Activated CD4-positive, alpha-beta T cell treated with anti-CD3 and anti-CD28 coated beads, Interleukin-2, amount 10 ng/mL, durations not matched to agents 7 days and 5 days (primary cell): ENCODE measurements at places on chromosomes 16 and 17.

DNA sequence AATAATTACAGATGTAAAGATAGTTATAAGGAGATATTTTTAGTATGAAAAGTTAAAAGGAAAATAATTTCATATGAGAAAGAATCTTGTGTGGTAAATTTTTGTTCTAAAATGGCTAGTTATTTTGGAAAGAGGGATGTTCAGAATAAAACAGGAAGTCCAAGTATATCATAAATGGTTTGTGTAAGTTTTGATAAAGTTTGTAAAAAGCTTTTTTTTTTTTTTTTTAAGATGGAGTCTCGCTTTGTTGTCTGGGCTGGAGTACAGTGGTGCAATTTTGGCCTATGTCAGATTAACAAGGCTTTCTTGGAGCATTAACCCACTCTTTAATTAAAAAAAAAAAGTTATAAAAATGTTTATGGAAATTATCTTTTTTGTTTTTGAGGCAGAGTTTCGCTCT, 8.2 kb upstream of the CDK10 start:
- DNase-seq: no peak

- DNase-seq: no peak
Observed at GRCh38 chr16:66159987-66160386, 206.5 kb upstream of the CDH5 start.

- no peak for DNase-seq
Observed at GRCh38 chr16:72371307-72372086, 199.5 kb upstream of the PMFBP1 start.

DNA sequence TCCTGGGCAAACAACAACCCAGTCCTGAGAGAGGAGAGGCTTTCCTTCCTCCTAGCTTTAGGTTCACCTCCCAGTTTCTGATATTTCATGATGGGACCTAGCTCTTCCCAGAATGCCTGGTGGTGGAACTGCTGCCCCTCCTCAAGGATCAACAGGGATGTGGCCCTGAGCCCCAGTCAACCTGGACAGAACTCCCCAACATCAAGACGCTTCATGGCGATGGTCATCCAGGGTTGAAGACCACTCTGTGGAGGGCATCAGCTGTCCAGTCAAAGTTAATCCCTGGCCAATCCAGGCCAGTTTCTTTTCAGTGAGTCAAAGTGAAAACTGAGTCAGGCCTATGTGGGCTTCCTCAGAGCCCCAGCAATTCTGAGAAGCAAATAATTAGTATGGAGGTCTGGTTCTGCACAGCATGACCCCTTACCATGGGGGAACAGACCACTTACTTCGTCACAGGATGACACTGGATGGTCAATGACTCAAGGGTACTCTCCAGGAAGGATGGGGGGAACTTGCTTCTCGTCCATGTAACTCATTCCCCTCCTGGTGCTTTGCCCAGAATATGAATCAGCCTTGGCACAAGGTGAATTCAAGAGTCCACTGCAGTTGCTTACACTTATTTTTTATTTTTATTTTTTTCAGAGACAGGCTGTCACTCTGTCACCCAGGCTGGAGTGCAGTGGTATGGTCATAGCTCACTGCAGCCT, 14.7 kb upstream of the XYLT2 start:
- DNase-seq: no peak

- DNase-seq: no peak
Observed at GRCh38 chr17:36127911-36128310, 24.3 kb downstream of the CCL4 start.

- DNase-seq: no peak
Observed at GRCh38 chr16:67672306-67672705, 5.7 kb downstream of the C16orf86 start.

DNA sequence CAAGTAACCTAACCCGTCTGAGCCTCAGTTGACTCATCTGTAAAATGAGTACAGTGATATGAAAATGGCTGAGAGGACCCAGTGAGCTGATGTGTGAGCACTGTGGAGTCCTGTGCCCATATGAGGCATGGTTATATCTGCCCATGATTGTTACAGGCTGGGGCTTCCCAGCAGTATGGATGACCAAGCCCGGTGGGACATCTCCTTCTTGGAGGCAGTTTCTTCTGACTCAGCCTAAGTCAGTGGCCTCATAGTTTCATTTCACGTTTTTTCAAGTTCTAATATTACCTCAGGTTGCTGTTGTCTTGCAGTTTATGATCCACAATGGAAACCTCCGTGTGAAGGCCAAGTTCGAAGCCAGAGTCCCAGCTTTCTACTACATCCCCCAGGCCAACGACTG, 4.8 kb downstream of the ADAP2 start:
- no peak for DNase-seq

DNA sequence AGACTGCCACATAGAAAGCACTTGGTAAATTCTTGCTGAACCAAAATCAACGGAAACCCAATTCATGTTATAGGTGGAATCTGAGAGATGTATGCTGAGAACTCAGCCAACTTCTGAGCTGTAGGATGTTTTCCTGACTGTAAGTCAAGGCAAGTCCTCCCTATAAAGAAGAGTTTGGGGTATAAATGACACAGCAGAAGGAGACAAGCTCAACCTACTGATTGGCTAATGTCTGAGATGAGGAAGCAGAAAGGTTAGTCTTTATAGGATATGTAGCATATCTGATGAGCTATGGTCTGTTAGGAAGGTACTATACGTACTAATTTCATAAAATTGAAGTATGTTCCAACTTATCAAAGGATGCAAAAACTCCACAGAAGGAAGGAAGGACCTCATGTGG, 99.5 kb downstream of the XYLT1 start:
- no peak for DNase-seq

- no peak for DNase-seq
Observed at GRCh38 chr17:78237401-78238012, 6.1 kb downstream of the TMEM235 start.

DNA sequence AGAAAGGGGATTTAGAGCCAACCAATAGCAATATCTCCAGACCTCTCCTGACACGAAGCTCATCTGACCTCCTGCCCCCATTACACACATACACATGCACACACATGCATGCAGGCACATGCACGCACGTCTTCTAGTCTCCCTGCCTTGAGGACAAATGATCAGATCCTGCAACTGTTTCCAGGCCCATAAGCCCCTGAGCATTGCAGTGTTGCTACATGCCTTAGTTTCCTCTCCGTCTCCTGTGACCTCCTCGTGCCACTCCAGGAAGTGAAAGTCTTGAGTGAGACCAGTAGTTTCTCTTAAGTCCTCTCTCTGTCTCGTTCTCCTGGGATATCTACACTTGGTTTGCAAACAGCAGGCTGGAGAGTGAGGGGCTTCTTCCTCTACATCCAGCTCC, 8.2 kb downstream of the CIITA start:
- no peak for DNase-seq

DNA sequence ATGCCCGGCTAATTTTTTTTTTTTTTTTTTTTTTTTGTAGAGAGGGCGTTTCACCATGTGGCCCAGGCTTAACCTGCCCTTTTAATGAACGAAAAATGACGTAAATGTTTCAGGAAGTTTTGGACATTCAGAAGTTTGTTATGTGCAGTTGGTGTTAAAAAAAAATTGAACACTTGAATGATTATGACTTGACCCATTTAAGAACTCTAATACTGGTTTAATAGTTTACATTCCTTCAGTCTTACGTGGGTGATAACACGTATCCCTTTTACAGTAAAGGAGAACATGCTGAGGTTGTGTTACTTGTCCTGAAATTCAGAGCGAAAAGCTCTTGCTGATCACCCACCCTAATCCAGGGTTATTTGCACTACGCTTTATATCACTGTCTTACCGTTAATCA, 1.7 kb downstream of the MLYCD start:
- DNase-seq: no peak

GRCh38 chr17:17422641-17423040, 54.2 kb upstream of the MED9 start:
- DNase-seq: no peak

DNA sequence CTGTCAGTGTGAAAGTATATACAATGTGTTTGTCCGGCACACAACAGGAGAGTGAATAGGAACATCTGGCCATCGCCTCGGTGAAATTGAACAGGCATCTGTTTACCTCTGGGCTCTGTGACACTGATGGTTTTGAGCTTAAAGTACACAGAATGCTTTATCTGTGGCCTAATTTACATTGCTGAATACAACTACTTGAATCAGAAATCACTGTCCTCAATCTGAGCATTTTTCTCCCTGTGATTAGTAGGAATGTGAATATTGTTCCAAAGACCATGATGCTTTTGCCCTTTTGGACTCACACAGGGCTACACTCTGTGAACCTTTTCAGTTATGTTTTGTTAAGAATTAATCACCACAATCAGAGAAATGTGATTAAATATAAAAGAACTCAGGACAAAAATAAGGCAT, 323.0 kb upstream of the TBX2 start:
- no peak for DNase-seq

- DNase-seq: no peak
Observed at GRCh38 chr16:473046-474043, 47.9 kb downstream of the RAB11FIP3 start.

DNA sequence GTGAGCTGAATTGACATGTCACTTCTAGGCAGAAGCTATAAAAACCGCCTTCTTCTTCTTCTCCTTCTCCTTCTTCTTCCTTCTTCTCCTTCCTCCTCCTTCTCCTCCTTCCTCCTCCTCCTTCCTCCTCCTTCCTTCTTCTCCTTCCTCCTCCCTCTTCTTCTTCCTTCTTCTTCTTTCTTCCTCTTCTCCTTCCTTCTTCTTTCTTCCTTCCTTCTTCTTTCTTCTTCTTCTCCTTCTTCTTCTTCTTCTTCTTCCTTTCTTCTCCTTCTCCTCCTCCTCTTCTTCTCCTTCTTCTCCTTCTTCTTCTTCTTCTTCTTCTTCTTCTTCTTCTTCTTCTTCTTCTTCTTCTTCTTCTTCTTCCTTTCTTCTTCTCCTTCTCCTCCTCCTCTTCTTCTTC, 4.8 kb upstream of the FBXL19 start:
- no peak for DNase-seq

DNA sequence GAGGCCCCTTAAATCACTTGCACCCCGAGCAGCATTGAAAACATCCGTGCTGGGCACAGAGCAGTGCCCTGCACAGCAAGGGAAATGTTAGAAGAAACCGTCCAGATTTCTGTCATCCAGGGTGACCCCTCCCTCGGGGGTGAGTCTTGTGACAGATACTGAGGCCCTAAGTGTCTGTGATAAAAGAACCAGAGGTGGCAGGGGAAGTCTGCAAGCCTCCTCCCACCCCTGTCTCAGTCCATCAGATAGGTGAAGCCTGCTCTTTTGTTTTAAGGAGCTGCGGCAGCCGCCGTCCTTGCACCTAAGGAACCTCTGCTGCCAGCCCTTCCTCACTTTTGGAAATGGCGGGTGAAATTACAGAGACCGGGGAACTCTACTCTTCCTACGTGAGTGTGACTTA, 845 bp upstream of the NAT9 start:
- no peak for DNase-seq

DNA sequence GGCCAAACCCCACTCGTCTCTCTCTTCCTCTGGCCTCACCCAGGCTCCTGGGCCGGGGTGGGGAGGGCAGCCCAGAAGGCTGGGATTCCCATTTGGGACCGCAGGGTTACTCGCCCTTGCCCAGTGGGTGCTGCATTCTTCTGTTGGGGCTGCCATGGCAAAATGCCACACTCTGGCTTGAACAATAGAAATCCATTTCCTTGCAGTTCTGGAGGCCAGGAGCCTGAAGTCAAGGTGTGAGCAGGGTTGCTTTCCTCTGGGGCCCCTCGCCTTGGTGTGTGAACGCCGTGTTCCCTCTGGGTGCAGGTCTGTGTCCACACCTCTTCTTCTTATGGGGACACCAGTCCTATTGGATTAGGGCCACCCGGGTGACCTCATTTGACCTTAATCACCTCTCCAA, 105.8 kb upstream of the GSE1 start:
- no peak for DNase-seq

- no peak for DNase-seq
Observed at GRCh38 chr17:3447625-3448024, 14.0 kb upstream of the OR1E2 start.

GRCh38 chr17:77909236-77909635, 49.3 kb upstream of the TNRC6C start:
- DNase-seq: no peak

DNA sequence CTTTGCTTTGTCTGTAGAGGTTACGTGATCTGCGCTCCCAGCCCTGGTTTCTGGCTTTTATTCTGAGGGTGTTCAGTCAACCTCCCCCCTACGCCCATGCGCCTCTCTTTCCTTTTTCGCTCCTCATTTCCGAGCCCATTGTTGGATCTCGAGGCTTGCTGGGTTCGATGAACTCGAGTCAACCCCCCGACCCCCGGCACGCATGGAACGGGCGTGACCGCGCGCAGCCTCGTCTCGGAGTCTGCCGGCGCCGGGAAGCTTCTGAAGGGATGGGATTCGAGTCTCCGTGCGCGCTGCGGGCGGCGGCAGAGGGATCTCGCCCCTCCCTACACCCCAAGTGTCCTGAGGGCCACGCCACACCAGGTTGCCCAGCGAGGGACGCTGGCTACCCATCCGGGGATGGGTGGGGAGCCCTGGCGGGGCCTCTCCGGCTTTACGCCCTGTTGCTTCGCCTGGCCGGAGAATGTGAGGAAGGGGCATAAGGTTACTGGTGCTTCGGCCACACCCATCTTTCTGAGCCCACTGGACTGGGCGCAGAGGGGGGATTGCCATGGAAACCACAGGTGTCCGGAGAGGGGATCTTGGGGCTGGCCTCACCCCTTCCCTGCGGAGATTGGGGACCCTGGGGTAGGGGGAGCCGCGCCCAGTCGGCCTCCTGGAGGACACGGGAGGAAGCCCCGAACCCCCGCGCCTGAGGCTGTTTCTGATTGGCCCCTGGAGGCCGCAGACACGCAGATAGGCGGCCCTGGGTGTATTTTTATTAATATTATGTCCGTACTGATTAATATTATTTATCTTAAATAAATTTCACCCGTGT, 1.8 kb downstream of the MAPT start:
- no peak for DNase-seq

DNA sequence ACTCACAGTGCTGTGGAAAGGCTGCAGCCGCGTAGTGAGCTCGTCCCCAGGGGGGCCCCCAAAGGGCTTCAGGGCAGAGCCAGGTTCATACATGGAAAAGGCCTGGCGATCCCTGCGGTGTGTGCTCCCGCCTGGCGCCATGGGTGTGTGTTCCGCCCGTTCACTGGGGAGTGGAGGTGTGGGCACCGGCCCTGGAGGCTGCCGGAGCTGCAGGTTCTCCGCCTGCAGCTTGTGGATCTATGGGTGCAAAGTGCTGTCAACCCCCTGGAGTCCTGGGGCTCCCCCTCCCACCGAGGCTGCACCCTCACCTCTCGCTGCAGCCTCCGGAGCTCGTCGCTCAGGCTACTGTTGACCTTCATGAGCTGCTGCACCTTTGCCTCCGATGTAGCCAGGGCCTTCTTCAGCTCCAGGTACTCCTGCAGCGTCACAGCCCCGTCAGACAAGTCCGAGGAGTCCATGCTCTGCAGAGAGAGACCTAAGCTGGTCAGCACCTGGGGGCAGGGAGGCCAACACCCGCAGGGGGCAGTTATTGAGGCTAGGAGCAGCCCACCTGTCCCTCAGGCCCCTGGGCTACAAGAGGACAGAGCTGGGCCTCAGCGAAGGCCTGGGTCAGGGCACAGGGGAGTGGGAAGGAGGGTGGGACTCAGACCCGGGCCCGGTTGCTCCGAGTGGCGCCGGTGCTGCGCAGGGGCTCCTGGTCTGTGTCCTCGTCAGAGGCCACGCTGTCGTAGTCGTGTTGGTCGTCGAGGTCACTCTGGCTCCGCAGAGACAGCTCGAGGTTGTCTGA, 7.9 kb downstream of the TP53I13 start:
- DNase-seq: no peak

- DNase-seq: no peak
Observed at GRCh38 chr17:55664287-55664686, 58.4 kb downstream of the TMEM100 start.

GRCh38 chr17:19005137-19005773, 691 bp upstream of the FAM83G start:
- no peak for DNase-seq
